ENCODE measurements at places on chromosomes 5 and 9.

GRCh38 chr5:16744164-16744880, 127.5 kb upstream of the RETREG1 start:
- no peak for DNase-seq

DNA sequence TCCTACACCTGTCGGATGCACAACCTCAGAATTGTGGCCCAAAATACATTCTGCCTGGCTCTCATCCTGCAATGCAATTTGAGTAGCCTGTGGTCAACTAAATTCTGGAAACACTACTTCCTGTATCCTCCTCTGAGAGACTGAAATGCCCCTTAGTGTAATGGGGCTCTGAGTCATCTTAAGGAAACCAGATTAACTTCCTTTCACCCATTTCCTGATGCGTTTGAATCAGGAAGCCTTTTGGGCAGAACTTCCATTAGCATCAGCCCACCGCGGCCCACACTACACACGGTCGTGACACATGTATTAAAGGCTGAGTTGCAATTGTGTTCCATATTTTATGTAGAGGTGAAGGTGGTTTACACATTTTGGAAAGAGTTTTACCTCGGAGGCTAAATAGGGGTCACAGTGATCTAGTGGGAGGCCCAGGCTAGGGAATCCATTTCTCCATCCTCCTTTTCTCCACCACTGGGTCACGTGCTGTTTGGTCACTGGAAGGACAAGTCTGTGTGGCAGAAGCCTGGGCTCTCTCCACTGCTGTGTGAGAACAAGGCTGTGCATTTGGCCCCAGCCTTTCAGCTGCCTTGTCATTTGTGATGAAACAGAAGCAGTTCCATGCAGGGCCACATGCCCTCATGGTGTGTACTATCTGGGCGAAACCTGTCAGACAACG, 55.9 kb downstream of the DAP start:
- no peak for DNase-seq

DNA sequence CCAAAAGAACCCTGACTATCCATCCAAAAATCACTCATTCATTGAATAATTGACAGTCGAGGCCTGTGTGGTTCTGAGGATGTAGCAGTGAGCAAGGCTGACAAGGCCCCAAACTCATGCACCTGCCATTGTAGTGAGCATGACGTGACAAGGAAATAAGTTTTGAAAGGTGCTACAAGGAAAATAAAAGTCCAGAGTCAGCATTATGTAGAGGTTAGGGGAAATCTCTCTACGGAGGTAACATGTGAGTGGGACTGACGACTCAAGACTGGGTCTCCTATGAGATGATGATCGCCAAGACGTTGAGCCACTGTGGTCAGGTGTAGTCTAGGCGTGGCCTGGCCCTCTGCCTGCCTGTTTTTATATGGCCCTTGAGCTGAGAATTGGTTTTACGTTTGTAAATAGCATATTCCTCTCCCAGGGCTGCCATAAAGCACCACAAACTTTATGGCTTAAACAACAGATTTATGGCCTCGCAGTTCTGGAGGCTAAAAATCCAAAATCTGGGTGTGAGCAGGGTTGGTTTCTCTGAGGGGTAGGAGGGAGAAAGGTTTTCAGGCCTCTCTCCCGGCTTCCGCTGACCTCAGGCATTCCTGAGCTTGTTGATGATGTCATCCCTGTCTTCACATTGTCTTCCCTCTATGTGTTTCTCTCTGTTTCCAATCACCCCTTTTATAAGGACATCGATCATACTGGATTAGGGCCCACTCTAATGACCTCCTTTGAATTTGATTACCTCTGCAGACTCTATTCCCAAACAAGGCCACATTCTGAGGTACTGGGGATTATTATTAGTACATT, 206.4 kb upstream of the EGFLAM start:
- DNase-seq: no peak

DNA sequence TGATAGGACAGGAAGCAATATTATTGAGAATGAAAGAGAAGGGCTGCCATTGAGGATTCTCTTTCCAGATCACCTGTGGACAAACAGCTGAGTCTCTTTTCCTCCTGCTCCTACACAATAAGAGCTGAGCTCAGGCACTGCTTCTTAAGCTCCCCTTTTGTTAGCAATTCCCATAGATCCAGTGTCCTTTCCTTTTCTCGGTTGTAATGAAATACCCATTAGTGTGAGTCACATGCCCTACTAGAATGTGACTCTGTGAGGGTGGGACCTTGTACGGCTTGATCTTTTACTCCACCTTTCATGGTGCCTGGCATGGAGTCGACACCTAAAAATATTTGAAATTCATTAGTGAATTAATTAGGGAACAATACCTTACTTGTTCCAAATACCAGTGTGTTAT, 269.2 kb downstream of the NR3C1 start:
- DNase-seq: no peak

DNA sequence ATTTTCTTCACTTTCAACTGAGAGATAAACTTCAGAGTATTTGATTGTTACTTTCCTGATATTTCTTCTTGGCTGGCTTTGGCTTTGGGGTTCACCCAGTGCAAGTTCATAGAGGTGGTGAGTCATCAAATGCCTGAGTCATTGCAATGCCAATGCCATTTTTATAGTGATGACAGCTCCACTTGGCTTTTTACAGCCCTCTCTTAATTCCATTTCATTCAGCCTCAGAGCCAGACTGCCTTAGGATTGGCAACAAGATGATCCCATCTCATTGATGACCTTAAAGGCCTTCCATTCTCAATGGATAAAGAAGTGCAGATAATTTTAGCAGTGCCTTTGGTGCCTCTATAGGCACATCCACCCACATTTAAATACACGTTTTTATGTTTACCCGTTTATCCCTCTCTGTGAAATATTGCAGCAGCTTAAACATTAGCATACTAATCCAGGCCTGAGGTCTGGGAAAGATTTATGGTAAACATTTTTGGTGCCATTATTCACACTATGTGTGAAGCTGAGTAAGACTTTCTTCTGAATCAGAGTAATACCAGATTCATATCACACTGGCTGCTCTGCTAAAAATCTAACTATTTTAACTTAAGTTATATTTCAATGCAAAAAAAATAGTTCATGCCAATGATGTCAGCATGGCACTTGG, 88.9 kb upstream of the TYRP1 start:
- DNase-seq: no peak

GRCh38 chr5:35974570-35974969, 16.6 kb downstream of the UGT3A1 start:
- DNase-seq: no peak

- DNase-seq: no peak
These were observed 53.9 kb downstream of the C9orf57 start for GRCh38 chr9:72006501-72006900.

GRCh38 chr9:134726722-134727034, 85.1 kb downstream of the COL5A1 start:
- no peak for DNase-seq

GRCh38 chr5:14855366-14855765, 16.2 kb downstream of the ANKH start:
- no peak for DNase-seq

GRCh38 chr5:34655354-34655991, 655 bp upstream of the RAI14 start:
- no peak for DNase-seq

- DNase-seq: no peak
These were observed 157.3 kb downstream of the KIAA0825 start for GRCh38 chr5:94461131-94461530.

DNA sequence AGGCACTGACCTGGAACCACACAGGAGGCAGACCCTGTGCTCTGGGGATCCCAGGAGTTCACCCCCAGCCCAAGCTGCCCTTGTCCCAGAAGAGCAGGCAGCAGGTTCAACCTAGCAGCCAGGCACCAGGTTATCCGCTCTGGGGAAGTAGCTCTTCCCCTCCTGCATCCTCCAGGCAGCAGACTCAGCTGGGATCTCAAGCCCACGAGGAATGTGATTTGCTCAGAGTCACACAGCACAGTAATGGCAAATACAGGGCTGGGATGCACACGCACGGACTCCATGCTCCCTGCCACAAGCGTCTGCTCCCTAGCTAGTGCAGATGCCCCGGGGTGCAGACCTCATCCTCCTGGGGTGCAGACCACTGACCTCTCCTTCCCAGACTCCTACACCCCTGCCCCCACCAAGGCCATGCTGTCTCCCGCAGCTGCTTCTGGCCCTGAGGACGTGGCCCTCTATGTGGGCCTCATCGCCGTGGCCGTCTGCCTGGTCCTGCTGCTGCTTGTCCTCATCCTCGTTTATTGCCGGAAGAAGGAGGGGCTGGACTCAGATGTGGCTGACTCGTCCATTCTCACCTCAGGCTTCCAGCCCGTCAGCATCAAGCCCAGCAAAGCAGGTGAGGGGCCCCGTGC, 25.5 kb downstream of the HK3 start:
- DNase-seq: no peak

DNA sequence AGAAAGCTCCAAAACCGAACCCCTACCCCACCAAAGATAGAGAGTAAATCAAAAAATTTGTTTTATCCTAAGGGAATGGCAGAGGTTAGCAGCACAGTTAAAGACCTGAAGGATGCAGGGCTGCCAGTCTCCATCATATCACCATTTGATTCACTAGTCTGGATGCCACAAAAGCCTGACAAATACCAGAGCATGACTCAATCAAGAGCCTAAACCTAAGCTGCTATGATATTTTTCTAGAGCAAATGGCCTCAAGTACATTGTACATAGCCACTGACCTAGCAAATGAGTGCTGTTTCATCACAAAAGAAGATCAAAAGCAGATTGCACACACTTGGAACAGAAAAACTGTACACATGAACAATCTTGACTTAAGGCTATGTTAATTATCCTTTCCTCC, 48.0 kb downstream of the DPYSL3 start:
- DNase-seq: no peak

GRCh38 chr5:10747678-10748622, 13.1 kb downstream of the DAP start:
- no peak for DNase-seq

- no peak for DNase-seq
These were observed 458.9 kb upstream of the C9orf72 start for GRCh38 chr9:28032268-28032590.

DNA sequence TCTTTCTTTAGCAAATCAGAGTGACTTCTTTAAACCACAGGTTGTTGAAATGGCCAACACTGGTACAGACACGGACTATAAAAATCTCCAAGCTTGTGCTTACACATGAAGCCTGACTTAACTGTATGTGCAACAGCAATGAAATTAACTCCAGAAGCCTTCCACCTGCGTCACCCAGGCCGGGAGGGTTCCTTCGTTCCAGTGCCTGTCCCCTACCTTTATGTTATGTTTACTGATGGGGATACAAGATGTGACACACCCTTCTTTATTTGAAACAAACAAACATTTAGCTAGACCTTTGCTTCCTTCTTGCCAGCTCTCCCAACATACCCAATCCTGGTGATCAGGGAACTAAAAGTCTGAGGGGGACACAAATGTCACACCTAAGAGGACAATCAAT, 66.0 kb downstream of the GOLPH3 start:
- DNase-seq: no peak

GRCh38 chr9:127116957-127117356, 5.5 kb downstream of the ANGPTL2 start:
- DNase-seq: no peak

- no peak for DNase-seq
These were observed 103.5 kb downstream of the NDUFAF2 start for GRCh38 chr5:61048534-61048933.

DNA sequence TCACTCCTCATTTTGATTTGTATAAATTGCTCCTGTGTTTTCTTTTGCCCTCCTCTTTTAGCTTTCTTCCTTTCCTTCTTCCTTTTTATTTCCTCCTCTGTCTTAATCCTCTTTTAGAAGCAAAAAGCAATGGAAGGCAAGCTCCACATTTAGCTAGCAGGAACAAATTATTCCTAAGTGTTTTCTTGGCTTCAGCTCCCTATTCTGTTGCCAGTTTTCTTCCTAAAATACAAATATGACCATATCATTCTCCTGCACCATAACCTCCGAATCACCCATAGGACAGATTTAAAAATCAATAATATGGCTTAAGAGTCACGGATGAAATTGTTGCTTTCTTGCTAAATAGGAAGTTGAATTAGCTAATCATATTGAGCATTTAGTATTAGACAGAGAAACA, 49.4 kb downstream of the GRIN3A start:
- no peak for DNase-seq

DNA sequence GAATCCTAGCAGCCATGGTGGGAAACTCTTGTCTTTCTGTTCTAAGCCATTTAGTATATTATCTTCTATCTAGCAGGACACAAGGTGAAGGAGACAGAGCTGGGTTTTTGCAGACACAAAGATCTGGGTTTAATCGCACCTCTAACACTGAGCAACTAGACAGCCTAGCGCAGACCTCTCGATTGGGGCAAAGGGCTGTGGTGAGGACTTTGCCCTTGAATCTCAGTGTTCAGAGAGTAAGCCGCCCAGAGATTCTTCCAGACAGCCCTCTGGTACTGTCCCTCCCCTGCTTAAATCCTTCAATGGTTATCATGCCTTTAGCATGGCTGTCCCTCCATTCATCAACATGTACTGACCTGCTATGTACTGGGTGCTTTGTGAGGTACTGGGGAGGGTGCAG, 128.1 kb downstream of the CRB2 start:
- DNase-seq: no peak

DNA sequence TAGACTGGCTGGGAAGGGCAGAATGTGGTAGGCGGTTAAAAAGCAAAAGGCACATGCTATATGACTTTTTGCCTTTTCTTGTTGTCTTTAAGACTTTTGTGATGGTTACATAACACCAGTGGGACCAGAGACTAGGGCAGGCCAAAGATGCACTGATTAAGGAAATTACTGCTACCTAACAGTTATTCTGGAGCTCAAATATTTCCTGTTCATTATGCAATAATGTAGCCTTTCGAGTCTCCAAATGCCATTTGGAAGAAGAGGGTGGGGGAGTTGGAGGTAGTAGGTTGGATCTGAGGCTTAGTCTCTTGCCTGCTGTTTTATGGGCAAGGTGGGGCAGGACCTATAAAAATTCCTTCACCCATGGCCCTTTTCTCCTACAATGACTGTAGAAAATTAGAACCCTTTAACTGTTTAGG, 51.7 kb downstream of the SH3GL2 start:
- DNase-seq: no peak

GRCh38 chr5:91142819-91143218, 240.3 kb downstream of the ARRDC3 start:
- DNase-seq: no peak

DNA sequence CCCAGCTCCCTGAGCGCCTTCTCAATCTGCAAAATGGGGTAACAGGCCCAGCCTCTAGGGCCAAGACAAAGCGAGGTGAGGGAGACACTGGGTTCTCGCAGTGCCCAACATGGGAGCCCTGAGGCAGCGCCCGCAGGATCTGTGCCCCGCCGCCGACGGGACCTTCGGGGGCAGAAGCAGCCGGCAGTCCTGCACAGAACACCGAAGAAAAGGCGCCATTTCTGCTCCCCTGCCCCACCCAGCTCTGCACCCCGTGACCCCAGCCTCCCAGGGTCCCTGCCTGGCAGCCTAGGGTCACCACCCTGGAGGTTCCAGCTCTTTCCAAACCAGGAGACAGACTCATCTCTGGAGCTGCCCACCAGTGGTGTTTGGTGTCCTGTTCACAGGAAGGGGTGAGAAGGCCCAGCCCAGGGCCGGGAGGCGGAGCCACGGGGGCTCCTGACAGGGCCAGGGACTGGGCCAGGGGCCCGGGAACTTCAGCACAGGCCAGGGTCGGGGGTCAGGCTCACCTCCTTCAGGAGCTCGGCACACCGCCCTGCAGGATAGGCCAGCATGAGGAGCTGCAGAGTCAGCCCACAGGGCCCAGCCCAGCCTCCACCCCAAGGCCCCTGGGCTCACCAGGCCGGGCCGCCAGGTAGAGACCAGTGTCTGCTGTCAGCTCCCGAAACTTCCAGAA, 3.3 kb downstream of the LCN8 start:
- DNase-seq: no peak

Data from activated CD4-positive, CD25-positive, alpha-beta regulatory T cell (primary cell).